ENCODE measurements at places on chromosomes 2 and 18. TPM values are rescaled to one million over a fixed set of nuclear protein-coding genes. Genes with fewer than 3 reads are reported as not detected.

KCTD1 gene
- 11.2 TPM for total RNA-seq

FAM237A gene
- not detected for total RNA-seq

ACKR3 gene
- not detected for total RNA-seq

SLC9A2 gene
- total RNA-seq: not detected

PIKFYVE gene
- 38.1 TPM for total RNA-seq

TAF1B gene
- total RNA-seq: 46.6 TPM

UPP2 gene
- not detected for total RNA-seq

CERKL gene
- under 0.01 TPM for total RNA-seq

AGFG1 gene
- 42.1 TPM for total RNA-seq

VWA3B gene
- not detected for total RNA-seq

ORC4 gene
- 47.0 TPM for total RNA-seq

ASXL3 gene
- 0.87 TPM for total RNA-seq

PKP4 gene
- 32.0 TPM for total RNA-seq

CPO gene
- total RNA-seq: 0.12 TPM

IL1RL1 gene
- total RNA-seq: 0.77 TPM

IL36G gene
- total RNA-seq: not detected

TMEM182 gene
- total RNA-seq: 1.5 TPM
